Thoracic aorta (tissue), 2 donors: ENCODE measurements at places on chromosomes 5 and 9. TPM values are rescaled to one million over a fixed set of nuclear protein-coding genes. Genes with fewer than 3 reads are reported as not detected.
A peak's percentile ranks its signal among the peaks of the same experiment; 100 is the strongest.

Gene CER1
- not detected for total RNA-seq

GRCh38 chr5:173913686-173914321, 25.7 kb downstream of the CPEB4 start:
- no peak for DNase-seq

Gene EGFLAM
- total RNA-seq: 23.4 TPM

DNA sequence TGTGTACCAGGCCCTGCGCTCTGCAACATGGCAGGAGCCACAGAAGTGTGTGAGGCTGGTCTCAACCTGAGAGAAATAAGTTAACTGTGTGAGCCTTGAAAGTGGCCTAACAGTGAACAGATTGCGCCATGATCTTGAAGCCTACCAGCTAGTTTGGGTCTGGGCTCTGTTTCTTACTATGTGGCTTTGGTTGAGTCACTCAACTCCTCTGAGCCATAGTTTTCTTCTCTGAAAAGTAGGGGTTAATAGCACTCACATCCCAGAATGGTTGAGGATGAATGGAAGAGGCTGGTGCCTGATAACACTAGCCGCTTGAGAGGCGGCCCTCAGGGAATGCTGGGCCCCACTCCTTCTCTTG, 121.5 kb downstream of the RGS3 start:
- DNase-seq: no peak

Gene CERCAM
- 120 TPM for total RNA-seq

Gene PIP5K1B
- total RNA-seq: 3.9 TPM

Gene FST
- total RNA-seq: 12.6 TPM

DNA sequence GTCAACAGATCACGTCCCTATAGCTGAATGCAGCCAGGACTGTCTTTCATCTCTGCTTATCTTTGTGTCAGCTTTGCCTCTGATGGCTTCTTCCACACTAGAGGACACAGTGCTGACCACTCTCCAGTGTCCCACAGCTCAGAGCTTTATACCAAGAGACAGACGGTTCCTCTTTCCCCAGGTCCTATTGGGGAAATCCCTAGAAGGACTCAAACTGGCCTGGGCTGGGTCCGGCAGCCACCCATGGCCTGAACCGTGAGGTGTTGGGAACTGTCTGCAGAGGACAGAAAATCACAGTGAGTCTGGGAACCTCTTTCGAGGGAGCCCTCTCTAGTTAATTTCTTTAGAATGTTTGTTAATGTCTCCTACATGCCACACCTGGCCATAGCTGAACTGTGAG, 68.3 kb upstream of the SHB start:
- DNase-seq: no peak

- no peak for DNase-seq
These were observed 47.7 kb upstream of the BOD1 start for GRCh38 chr5:173664154-173664526.

Gene SHROOM1
- total RNA-seq: 13.1 TPM

- DNase-seq: no peak
These were observed 27.5 kb downstream of the SREK1 start for GRCh38 chr5:66171349-66172344.

DNA sequence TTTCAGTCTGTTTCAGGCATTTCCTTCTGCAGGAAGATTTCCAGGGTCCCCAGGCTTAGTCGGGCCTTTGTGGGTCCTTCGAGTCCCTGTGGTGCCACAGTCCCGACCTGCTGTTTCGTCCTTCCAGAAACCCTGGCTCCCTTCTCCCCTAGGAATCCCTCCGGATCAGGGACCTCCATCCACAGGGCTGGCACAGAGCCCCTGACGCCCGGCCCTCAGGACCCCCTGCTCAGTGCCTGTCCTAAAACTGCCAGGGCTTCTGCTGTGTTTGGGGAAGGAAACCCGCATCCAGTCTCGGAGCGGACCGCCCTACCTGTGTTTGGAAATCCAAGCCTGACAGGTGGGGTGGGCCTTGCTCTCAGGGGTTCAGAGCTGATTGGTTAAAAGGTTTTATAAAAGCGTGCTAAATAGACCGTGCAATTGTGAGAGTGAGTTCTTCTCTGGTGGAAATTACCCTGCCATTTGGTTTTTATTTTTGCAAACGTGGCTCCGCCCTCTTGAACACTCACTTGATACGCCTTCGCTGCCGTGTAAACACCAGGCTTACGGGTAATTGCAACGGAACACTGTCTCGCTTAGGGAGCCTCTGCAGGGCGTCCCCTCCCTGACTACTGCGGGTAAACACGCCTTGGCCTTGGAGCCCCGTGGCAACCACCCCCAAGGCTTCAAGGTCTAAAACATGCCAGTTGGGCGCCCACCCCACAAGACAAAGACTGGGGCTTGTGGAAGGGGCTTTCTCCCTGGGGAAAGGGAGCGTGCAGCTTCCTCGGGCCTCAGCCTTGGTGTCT, 121.2 kb downstream of the PHF2 start:
- DNase-seq: no peak

Gene TLX3
- not detected for total RNA-seq

GRCh38 chr5:133063965-133064364, 12.2 kb downstream of the HSPA4 start:
- DNase-seq: no peak

GRCh38 chr5:156896546-156896945, 46.5 kb downstream of the PPP1R2B start:
- DNase-seq: no peak

GRCh38 chr9:2015581-2016407, 647 bp downstream of the SMARCA2 start:
- DNase-seq: peak; percentile 7

GRCh38 chr9:129341171-129341986, 163.3 kb upstream of the IER5L start:
- DNase-seq: no peak

Gene FAM169A
- total RNA-seq: 2.2 TPM

Gene TARS1
- 74.1 TPM for total RNA-seq

- DNase-seq: no peak
These were observed 4.8 kb downstream of the TPM2 start for GRCh38 chr9:35684921-35685320.

DNA sequence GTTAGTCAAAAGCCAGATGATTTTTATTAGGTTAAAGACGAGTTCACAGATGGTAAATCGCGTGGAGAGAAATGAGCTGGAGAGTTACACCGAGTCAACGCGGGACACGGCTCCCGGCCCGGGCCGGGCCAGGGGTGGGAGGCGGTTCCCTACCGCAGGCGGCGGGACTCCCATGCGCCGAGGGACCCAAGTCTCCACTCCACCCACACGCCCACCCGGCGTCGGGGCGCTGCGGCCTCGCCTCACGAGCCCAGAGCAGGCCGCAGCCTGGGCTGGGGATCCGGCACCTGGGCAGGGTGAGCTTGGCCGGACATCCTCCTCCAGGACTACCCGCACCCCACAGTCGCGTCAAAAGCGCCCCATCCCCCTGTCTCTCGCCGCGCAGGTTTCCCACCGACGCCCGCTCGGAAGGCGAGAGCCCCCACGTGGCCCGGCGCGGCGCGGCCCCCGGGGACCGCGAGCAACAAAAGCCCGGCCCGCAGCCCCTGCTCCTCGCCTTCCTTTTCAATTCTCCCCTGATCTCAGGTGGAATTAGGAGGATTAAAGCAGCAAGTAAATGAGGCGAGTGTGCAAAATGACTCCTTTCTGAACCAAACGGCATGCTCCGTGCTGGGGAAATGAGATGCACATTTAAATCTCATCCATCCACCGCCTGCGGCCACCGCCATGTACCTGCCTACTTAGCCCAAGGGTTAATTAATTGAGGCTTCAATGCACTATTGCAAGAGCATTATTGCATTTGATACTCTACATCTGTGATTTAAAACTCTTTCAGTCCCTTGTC, 196.5 kb upstream of the TBCA start:
- no peak for DNase-seq

- DNase-seq: no peak
These were observed 120.0 kb upstream of the RAI14 start for GRCh38 chr5:34535944-34536623.
